Vagina (tissue), 2 donors: ENCODE measurements at places on chromosomes 6 and 20. TPM values are rescaled to one million over a fixed set of nuclear protein-coding genes. Genes with fewer than 3 reads are reported as not detected.

- H3K36me3 ChIP-seq = no peaks in the 10 kb centered on the region
- H3K4me1 ChIP-seq = no peaks in the 10 kb centered on the region
- H3K27ac ChIP-seq = no peak overlapping the region
- no peak overlapping the region for H3K4me3 ChIP-seq
These were observed 329.8 kb downstream of the KIF16B start for GRCh38 chr20:16243470-16243869.

Gene WFDC5
- 6.1 TPM for total RNA-seq

DNA sequence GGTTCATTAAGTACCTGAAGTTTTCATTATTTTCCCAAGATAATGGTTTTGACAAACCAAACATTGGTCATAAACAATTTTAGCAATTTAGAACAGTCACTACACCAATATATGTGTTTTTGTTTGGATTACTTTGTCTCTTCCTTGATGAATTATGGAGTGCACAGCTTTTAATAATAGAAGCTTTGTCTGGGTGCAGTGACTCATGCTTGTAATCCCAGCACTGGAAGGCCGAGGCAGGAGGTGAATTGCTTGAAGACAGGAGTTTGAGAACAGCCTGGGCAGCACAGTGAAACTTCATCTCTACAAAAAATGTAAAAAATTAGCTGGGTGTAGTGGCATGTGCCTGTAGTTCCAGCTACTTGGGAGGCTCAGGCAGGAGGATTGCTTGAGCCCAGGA lies 89.4 kb upstream of the ANKEF1 start:
- no peaks in the 10 kb centered on the region for H3K27me3 ChIP-seq
- H3K4me3 ChIP-seq = no peak overlapping the region
- H3K27ac ChIP-seq = no peak overlapping the region

Gene RBM12
- total RNA-seq = 26.8 TPM

DNA sequence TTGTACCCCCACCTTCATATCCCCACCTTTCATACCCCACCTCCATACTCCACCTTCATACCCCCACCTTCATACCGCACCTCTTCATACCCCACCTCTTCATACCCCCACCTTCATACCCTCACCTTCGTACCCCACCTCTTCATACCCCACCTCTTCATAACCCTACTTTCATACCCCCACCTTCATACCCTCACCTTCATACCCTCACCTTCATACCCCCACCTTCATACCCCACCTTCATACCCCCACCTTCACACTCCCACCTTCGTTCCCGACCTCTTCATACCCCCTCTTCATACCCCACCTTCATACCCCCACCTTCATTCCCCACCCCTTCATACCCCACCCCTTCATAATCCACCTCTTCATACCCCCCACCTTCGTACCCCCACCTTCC lies 92.9 kb upstream of the NAA20 start:
- H3K27me3 ChIP-seq = no peaks in the 10 kb centered on the region
- H3K4me1 ChIP-seq = peaks cover 23% of the 10 kb centered on the region
- no peak overlapping the region for H3K27ac ChIP-seq

GRCh38 chr20:25361287-25361683 lies 29.4 kb downstream of the ABHD12 start:
- no peaks in the 10 kb centered on the region for H3K36me3 ChIP-seq
- no peaks in the 10 kb centered on the region for H3K27me3 ChIP-seq
- DNase-seq = no peak
- H3K4me3 ChIP-seq = no peak overlapping the region
- H3K27ac ChIP-seq = no peak overlapping the region

DNA sequence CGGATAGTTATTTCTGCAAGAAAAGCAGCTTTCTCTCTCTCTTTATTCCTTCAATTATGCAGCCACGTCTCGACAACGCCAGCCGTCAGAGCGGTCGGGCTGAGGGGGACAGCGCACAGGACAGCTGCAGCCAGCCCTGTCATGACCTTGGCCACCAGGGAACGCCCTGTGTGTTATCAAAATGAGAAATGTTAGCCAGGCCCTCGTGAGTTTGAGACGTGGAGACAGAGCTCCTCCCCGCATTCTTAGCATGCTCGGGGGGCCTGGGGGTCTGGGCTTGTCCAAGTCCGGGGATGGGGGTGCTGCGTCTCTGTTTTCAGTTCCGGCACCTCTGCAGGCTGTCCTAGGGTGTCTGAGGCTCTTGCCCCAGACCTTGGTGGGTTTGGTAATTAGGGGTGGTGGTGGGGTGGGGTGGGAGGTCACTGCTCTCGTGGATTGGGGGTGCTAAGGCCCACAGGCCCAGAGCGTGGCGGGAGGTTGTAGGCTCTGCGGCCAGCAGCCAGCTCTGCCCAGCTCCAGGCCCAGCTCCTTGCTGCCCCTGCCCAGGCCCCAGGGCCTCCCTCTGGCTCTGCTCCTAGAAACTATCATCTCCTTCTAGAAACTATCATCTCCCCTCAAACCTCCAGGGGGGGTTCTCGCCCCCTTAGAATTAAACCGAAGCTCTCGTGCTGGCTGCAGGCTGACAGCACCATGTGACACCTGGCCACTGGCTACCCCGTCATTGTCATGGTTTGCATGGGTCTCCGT lies 54.3 kb upstream of the GATA5 start:
- H3K36me3 ChIP-seq = no peaks in the 10 kb centered on the region

DNA sequence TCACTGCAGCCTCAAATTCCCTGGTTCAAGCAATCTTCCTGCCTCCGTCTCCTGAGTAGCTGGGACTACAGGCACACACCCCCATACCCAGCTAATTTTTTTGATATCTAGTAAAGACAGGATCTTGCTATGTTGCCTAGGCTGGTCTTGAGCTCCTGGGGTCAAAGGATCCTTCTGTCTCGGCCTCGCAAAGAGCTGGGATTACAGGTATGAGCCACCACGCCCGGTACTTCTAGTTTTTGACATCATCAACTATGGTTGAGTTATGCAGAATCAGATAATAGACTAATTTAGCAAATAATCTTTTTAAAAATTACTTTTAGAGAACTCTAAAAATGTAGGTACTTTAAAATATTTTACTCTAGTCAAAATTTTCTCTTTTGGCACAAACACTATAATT lies 166.2 kb downstream of the SOX4 start:
- no peak for DNase-seq
- no peak overlapping the region for H3K4me3 ChIP-seq
- no peaks in the 10 kb centered on the region for H3K36me3 ChIP-seq
- no peak overlapping the region for H3K27ac ChIP-seq

- H3K4me1 ChIP-seq = peaks cover 26% of the 10 kb centered on the region
- no peak overlapping the region for H3K4me3 ChIP-seq
- no peaks in the 10 kb centered on the region for H3K36me3 ChIP-seq
- DNase-seq = no peak
- no peaks in the 10 kb centered on the region for H3K27me3 ChIP-seq
These were observed 91.5 kb downstream of the RIN2 start for GRCh38 chr20:19849341-19850197.

Gene PCK1
- 13.0 TPM for total RNA-seq

Gene PLAGL1
- 23.1 TPM for total RNA-seq

GRCh38 chr20:23291575-23292240 lies 58.9 kb upstream of the NXT1 start:
- DNase-seq = no peak
- H3K27me3 ChIP-seq = no peaks in the 10 kb centered on the region
- H3K4me3 ChIP-seq = no peak overlapping the region
- no peak overlapping the region for H3K27ac ChIP-seq

Gene CPNE5
- 6.6 TPM for total RNA-seq

DNA sequence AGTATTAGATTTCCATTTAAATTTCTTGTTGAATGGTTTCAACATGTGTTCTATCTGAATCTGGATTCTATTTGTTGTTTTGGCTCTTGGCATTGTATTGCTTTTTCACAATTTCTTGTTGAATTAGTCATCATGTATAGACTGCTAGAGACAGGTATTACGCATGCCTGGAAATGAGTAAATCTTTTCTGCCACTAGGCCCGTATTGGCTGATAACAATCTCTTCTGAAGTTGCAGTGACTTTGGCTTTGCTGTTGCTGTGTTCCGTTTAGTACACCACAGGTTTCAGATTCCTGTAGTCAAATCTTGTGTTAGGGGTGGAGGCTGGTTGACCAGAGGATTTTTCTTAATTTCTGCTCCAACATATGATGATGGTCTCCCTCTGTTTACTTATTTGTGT lies 1339.4 kb downstream of the GRIK2 start:
- no peaks in the 10 kb centered on the region for H3K4me1 ChIP-seq
- no peak overlapping the region for H3K4me3 ChIP-seq
- no peaks in the 10 kb centered on the region for H3K27me3 ChIP-seq
- H3K27ac ChIP-seq = no peak overlapping the region
- DNase-seq = no peak
